Aorta (tissue), 5 donors: ENCODE measurements at places on chromosomes 2 and 18. TPM values are rescaled to one million over a fixed set of nuclear protein-coding genes. Genes with fewer than 3 reads are reported as not detected.

GRCh38 chr2:135349941-135350340 is 181.1 kb downstream of the ZRANB3 start:
- no peaks in the 10 kb centered on the region for H3K36me3 ChIP-seq
- DNase-seq = no peak
- no peak overlapping the region for H3K4me3 ChIP-seq
- no peaks in the 10 kb centered on the region for H3K27me3 ChIP-seq
- no peaks in the 10 kb centered on the region for H3K4me1 ChIP-seq

The MYL12A gene
- total RNA-seq = 414 TPM

DNA sequence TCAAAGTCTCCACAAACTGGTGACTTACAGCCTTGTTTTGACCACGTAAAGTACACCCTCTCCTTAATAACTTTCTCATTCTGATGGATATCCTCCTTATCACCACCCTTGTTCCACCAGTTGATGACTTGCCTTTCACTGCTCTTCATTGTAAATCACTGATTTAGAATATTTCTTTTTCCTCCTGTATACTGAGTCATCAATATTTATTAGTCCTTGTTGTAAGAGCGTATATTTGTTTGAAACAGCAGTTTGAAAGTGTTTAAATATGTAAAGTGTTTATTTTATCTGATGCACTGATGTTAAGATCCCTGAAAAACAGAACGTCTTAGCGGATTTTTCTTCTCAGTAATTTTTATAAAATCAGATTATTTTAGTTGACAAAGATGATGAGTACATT is 34.2 kb upstream of the DYSF start:
- H3K4me1 ChIP-seq = no peaks in the 10 kb centered on the region
- H3K36me3 ChIP-seq = no peaks in the 10 kb centered on the region
- H3K27ac ChIP-seq = no peak overlapping the region
- no peak for DNase-seq
- no peak overlapping the region for H3K4me3 ChIP-seq
- no peaks in the 10 kb centered on the region for H3K27me3 ChIP-seq

The MTHFD2 gene
- total RNA-seq = 55.7 TPM

The CXCR1 gene
- total RNA-seq = 3.5 TPM

DNA sequence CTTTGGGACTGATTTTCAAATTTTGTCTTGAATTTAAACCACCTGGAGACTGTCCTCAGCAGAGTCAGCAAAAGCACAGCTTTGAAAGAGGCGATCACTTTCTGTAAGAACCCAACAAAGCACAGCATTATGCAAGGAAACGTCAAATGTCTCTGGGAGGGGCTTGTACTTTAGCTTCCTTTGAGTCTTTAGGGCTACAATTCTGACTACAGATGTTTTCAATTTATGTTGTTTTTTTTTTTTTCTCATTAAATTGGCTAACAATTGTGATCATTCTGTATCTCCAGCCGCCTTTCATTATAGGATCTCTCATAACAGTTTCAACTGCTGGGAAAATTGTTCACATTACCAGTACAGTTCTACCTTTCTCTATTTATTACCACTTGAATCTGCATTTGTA is 48.3 kb downstream of the COL3A1 start:
- H3K4me1 ChIP-seq = peaks cover 4% of the 10 kb centered on the region
- H3K27ac ChIP-seq = no peak overlapping the region
- no peaks in the 10 kb centered on the region for H3K27me3 ChIP-seq

GRCh38 chr2:1750933-1751766 is 6.8 kb upstream of the PXDN start:
- H3K27ac ChIP-seq = no peak overlapping the region
- peak; percentile 81 for DNase-seq
- H3K27me3 ChIP-seq = no peaks in the 10 kb centered on the region
- H3K4me1 ChIP-seq = no peaks in the 10 kb centered on the region

The CPS1 gene
- total RNA-seq = 3.2 TPM

The CCDC121 gene
- 2.2 TPM for total RNA-seq
